ENCODE measurements at places on chromosomes 12 and 14.

DNA sequence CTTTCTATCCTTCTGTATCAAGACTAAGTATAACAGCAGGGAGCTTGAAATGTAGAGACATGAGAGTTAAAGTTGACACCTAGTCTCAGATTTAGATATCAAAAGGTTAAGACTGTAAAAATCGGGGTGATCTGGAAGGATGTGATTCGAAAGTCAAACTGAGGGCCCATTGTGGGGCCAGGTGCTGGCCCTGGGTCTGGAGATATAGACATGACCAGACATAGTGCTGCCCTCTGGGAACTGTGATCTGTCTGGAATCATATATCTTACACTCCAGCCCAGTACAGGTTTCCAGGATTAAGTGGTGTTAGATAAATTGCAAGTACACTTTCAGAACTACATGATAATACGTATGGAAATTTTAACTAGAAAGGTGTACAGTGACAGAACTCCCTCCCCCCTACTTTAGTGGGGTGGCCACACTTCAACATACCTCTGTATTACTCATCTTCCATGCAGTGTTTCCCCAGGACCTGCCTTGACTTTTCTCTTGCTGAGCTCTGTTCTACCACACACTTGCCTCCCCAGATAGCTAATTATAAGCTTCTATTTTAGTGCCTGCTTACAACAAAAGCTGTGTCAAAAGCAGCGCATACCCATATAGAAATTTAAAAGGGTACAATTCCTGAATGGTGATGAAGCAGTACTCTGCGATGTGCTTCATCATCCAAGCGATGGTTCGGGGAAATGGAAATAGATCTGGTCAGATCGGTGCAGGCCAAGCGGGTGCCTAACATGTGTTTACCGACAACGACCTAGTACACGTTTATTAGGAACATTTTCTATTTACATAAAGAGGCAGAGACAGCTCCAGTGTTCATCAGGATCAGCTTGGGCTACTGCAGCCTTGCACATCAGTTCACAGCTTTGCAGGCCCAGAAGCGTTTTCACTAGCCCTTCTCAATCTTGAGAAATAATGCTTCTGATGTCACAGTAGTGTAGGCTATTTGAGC, 68.7 kb downstream of the ARF6 start:
- no peak for DNase-seq

- no peak for DNase-seq
These were observed 288.4 kb downstream of the FBXL14 start for GRCh38 chr12:1305791-1306500.

GRCh38 chr12:26109343-26109881, 15.4 kb downstream of the BHLHE41 start:
- DNase-seq: peak; percentile 72

DNA sequence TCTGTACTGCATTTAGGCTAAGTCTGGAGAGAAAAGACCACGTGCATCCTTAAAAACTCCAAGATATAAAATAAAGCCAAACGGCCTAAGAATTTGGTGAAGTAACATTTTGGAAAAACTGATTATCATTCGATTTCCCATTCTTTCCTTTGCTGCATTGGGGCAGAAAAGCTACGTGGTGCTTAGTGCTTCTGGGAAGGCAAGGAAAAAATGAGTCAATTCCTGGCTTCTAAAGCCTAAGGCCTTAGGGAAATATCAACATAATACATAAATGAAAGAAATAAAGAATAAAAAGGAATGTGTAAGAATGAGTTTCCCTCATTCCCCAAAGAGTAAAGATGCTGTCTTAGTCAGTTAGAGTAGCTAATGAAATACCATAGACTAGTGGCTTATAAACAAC, 520.5 kb downstream of the GLT1D1 start:
- no peak for DNase-seq

DNA sequence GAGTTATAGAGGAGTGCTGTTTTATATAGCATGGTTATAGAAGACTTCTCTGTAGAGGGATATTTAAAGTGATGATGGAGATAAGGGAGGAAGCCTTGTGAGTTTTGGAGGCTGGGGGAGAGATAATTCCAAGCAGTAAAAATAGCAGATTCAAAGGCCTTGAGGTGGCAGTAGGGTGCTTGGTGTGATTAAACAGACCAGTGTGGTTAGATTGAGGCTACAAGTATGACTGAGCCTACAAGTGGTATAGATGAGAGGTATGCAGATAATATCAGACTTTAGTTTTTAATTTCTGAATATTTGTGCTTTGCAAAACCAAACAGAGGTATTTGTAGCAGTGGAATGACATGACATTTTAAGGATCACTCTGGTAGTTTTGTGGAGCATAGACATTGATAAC, 20.3 kb downstream of the FANCM start:
- no peak for DNase-seq

DNA sequence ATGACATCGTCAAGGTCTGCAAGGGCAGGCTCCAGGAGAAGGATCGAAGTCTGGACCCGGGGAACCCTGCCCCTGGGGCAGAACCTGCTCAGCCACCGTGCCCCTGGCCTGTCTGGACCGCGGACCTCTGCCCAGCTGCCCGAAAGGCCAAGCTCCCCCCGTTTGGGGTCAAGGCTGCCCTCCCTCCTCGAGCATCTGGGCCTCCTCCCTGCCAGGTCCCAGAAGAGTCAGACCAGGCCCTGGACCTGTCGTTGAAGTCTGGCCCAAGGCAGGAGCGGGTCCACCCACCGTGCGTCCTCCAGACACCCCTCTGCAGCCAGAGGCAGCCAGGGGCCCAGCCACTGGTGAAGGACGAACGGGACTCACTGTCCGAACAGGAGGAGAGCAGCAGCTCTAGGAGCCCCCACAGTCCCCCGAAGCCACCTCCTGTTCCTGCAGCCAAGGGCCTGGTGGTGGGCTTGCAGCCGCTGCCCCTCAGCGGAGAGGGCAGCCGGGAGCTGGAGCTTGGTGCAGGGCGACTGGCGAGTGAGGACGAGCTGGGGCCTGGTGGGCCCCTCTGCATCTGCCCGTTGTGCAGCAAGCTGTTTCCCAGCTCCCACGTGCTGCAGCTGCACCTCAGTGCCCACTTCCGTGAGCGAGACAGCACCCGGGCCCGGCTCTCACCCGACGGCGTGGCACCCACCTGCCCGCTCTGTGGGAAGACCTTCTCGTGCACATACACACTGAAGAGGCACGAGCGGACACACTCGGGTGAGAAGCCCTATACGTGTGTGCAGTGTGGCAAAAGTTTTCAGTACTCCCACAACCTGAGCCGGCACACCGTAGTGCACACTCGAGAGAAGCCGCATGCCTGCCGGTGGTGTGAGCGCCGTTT, 856 bp downstream of the ZBTB42 start:
- no peak for DNase-seq

GRCh38 chr12:39287817-39288216, 155.1 kb downstream of the KIF21A start:
- DNase-seq: no peak

DNA sequence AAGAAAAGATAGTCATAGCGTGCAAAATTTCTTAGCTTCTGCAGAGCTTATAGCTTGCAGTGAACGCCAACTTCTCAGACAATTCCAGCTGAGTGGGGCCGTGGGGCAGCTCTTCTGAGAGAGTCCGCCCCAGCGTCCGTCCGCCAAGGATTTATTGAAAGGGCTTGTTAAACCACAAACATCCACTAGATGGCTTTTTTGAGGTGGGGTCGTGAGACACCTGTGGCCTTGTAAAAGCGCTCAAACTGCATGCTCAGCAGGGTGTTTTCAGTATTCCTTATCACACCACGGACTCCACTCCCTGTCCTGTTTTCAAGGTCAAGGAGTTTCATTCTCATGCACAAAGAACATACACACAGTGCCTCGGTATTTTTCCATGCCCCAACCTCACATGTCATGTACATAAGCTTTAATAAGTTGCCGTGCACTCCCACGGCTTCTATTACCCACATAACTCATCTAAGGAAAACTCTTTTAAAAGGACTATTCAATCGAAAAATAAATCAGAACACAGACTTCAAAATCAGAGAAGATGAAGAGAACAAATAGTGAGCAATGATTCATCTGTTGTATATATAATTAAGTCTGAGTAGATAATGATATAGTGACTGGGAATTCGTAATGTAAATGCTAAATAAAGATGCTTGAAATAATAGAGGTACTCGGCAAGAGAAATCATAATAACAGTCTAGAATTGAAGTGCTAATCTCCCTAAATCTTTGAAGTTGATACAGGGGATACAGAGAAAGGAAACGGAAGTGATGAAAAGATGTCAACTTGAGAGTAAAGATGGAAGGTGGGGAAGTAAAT, 46.7 kb downstream of the WBP11 start:
- no peak for DNase-seq

- DNase-seq: no peak
These were observed 11.3 kb downstream of the MAPK1IP1L start for GRCh38 chr14:55062517-55063351.

Measured in tibial artery (tissue), 4 donors.